ENCODE measurements at places on chromosomes 11 and 22.

GRCh38 chr11:89177691-89178231 lies at the start of gene TYR:
Gene TYR (plus strand): TSS chr11:89177875. CDS start chr11:89177954, 79 bp downstream.
- DNase-seq: no peak

GRCh38 chr11:132334769-132335280 lies 964.4 kb downstream of the NTM start:
- DNase-seq: no peak

GRCh38 chr22:23537416-23537815 lies 42.7 kb downstream of the IGLL1 start:
- DNase-seq: no peak

DNA sequence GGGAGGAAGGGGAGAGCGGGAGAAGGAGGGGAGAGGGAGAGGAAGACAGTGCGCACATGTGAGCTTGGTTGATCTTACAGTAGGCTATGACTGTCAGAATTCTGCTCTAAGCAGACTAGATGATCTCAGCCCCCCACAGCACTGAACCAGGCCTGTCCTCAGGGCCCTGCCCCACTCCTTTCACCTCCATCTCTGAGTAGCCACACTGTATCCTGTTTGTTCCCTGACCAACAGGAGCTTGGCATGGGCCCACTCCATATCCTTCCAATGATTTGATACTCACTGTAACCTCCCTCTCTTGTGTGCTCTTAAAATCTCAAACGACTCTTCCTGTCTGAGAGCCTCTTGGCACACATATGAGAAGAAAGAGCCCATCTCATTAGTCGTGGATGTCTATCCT lies 86.1 kb upstream of the PARVA start:
- no peak for DNase-seq

DNA sequence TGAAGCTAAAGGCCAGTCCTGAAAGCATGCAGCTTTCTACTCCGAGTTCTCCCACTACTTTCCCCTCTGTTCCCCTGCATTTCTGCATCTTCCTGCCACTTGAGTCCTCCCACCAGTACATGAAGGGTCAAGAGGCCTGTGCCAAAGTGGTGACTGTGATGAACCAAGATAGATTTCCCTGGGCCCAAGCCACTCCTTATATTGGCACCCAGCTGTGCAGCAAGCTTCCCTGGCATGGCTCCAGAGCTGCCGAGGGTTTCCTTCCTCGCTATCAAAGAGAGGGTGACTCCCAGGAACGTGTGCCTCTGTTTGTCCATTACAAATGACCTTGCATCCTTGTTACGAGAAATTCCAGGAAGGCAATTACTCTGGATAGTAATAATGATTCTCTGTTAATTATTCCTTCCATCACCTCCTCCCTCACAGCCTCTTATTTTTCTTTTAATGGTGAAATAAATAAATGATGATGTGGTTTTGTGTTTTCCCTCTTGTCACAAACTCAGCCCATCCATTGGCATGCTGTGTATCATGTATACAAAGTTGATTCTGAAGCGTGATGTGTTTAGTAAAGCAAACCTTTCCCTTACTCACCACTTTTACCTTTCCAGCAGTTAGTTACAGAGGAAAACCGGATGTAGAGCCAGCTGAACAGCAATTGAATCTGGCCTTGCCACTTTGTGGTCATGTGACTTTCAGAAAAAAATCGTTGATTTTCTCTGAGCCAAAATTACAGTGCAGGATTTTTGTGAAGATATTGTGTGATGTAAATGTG lies 8.3 kb downstream of the SRSF8 start:
- DNase-seq: no peak

All from brain microvascular endothelial cell (primary cell).